Activated CD8-positive, alpha-beta memory T cell treated with anti-CD3 and anti-CD28 coated beads, Interleukin-2, amount 10 ng/mL, durations not matched to agents 7 days and 5 days (primary cell): ENCODE measurements at places on chromosomes 3 and 15. TPM values are rescaled to one million over a fixed set of nuclear protein-coding genes. Genes with fewer than 3 reads are reported as not detected.

The THAP10 gene
- total RNA-seq, result 0.47 TPM

The UTS2B gene
- not detected for total RNA-seq

The C3orf33 gene
- 1.1 TPM for total RNA-seq

The B3GNT5 gene
- total RNA-seq, result 0.26 TPM

The ARIH1 gene
- total RNA-seq, result 134 TPM

The RRP9 gene
- total RNA-seq, result 38.0 TPM

The CYP8B1 gene
- total RNA-seq, result not detected

The GATA2 gene
- not detected for total RNA-seq

The ATP13A3 gene
- total RNA-seq, result 78.3 TPM

DNA sequence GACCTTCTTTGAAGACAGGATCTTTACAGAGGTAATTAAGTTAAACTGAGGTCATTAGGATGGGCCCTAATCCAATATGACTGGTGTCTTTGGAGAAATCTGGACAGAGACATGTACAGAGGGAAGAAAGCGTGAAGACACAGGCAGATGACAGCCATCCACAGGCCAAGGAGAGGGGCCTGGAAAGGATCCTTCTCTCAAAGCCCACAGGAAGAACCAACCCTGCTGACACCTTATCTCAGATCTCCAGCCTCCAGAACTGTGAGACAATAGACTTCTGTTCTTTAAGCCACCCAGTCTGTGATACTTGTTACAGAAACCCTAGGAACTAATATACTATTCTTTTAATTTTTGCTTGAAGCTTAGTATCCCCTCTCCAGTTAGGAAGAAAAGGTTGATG is 74.2 kb downstream of the WDR76 start:
- no peaks in the 10 kb centered on the region for H3K36me3 ChIP-seq
- H3K4me1 ChIP-seq, result peaks cover 4% of the 10 kb centered on the region
- no peaks in the 10 kb centered on the region for H3K27me3 ChIP-seq
- H3K27ac ChIP-seq, result no peak overlapping the region
- DNase-seq, result no peak
- no peak overlapping the region for H3K4me3 ChIP-seq

DNA sequence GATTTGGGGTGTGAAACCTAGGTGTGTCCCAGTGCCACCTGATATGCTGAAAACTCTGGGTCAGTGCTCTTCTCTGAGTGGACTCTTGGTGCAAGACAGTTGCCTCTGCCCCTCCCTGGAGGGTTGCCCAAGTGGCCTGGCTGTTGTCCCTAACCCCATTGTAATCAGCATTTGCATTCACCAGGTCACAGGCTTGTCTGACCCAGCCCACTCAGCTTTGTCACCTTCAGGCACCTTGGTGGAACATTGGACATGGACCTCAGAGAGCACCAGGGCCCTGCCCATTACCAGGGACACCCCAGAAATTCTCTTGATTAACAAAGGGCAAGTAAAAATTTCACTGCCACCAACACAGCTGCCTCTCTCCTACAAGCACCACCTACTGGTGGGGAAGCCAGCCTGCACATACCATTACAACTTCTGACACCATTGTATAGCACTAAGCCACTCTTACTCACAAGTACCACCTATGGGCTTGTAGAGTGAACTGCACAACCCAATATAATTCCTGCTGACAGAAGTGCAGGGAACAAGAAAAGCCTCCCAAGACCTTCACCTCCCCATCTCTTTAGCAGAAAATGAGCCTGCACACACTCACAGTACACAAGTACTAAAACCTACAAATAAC is 324.6 kb downstream of the EPHA6 start:
- H3K27ac ChIP-seq, result no peak overlapping the region
- no peaks in the 10 kb centered on the region for H3K27me3 ChIP-seq
- H3K4me3 ChIP-seq, result no peak overlapping the region
- no peak for DNase-seq

GRCh38 chr3:170278627-170279026 is 56.4 kb downstream of the PRKCI start:
- no peak for DNase-seq
- H3K36me3 ChIP-seq, result peaks cover 28% of the 10 kb centered on the region
- H3K4me3 ChIP-seq, result no peak overlapping the region

GRCh38 chr15:29143293-29143692 is 126.3 kb downstream of the NSMCE3 start:
- H3K4me1 ChIP-seq, result peaks cover 10% of the 10 kb centered on the region
- no peak overlapping the region for H3K4me3 ChIP-seq
- peaks cover 50% of the 10 kb centered on the region for H3K27me3 ChIP-seq
- no peaks in the 10 kb centered on the region for H3K36me3 ChIP-seq
- no peak overlapping the region for H3K27ac ChIP-seq

- no peak for DNase-seq
- H3K4me3 ChIP-seq, result no peak overlapping the region
- H3K27me3 ChIP-seq, result no peaks in the 10 kb centered on the region
- peaks cover 64% of the 10 kb centered on the region for H3K4me1 ChIP-seq
Observed at GRCh38 chr3:31227131-31227562, 305.6 kb upstream of the STT3B start.

DNA sequence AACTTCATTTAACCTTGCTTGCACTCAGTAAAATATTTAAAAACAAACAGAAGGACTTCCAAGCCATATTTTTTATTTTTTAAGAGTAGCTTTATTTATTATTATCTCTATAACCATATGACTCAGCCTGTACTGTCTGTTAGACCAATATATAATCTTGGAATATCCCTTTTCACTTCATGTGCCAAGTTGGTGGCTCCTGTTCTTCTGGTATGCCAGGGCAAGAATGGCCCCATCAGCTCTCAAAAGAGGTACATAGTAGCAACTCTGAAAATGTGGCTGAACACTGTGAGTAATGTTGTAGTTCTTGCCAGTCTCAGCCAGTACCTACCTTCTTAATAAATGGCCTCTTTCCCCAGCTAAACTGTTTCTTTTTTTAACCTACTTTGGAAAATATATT is 257.0 kb upstream of the UBE2E1 start:
- H3K4me3 ChIP-seq, result no peak overlapping the region
- H3K27ac ChIP-seq, result no peak overlapping the region
- DNase-seq, result no peak
- H3K4me1 ChIP-seq, result no peaks in the 10 kb centered on the region

DNA sequence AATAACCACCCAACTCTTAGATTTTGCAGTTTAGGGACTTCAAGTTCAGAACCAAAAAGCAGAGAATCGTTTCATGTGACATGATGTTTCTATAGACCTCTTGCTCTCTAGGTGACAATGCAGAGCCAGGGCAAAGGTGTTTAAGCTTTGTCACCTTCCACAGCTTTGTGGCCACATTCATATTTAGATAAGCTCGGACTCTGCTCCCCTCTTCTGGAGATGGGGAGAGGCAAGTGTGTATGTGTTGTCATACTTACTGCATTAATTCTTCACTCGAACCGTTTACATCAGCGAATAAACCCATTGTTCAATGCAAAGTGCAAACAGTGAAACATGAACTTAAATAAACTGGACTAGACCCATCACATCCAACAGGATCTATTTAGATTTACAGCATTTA is 33.2 kb downstream of the ST3GAL6 start:
- no peak overlapping the region for H3K27ac ChIP-seq
- no peak overlapping the region for H3K4me3 ChIP-seq
- H3K4me1 ChIP-seq, result no peaks in the 10 kb centered on the region
- DNase-seq, result no peak

- no peak overlapping the region for H3K27ac ChIP-seq
- no peak overlapping the region for H3K4me3 ChIP-seq
- peaks cover 49% of the 10 kb centered on the region for H3K27me3 ChIP-seq
- peaks cover 11% of the 10 kb centered on the region for H3K4me1 ChIP-seq
Observed at GRCh38 chr15:74997141-74997540, 1.8 kb downstream of the SCAMP5 start.

- H3K4me1 ChIP-seq, result no peaks in the 10 kb centered on the region
- H3K4me3 ChIP-seq, result no peak overlapping the region
- peaks cover 8% of the 10 kb centered on the region for H3K27me3 ChIP-seq
Observed at GRCh38 chr3:25471081-25471768, 43.2 kb downstream of the RARB start.

GRCh38 chr3:149278911-149279310 is 54.5 kb downstream of the TM4SF18 start:
- no peaks in the 10 kb centered on the region for H3K36me3 ChIP-seq
- no peak for DNase-seq
- H3K27me3 ChIP-seq, result peaks cover 3% of the 10 kb centered on the region
- H3K4me1 ChIP-seq, result peaks cover 13% of the 10 kb centered on the region
- no peak overlapping the region for H3K27ac ChIP-seq
- no peak overlapping the region for H3K4me3 ChIP-seq

DNA sequence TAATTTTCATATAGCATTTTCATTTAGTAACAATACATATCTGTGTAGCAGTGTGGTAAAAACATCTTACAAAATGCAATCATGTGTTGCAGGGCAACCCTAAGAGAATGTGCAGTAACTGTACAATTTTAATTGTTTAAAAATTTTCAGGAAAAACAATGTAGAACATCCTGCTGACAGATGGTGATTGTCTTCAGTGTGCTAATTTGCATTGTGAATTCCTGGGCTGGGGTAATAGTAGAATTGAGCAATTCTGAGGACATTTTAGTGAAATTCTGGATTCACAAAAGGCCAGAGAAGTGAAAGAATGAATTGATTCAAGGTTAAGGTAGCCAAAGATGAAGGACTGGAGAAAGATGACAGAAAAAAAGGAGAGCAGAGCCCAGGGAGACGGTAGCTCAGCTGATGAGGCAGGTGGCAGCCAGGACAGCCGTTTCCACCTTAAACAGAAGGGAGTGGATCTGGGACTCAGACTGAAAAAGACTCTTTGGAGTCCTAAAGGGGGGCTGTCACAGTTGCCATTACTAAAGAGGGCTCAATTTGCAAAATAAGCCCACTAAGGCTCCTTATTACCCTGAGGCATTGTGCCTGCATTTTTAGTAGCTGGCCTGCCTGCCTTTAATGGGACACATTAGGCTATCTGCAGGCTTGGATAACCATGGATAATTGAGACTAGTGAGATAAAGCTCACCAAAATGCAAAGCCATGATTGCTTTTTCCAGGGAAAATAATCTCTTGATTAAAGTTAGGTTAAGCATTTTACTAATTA is 8.6 kb downstream of the MAP3K13 start:
- H3K4me1 ChIP-seq, result no peaks in the 10 kb centered on the region
- H3K27ac ChIP-seq, result no peak overlapping the region
- no peak for DNase-seq
- no peaks in the 10 kb centered on the region for H3K36me3 ChIP-seq
- H3K4me3 ChIP-seq, result no peak overlapping the region

- no peaks in the 10 kb centered on the region for H3K27me3 ChIP-seq
- H3K4me1 ChIP-seq, result peaks cover 52% of the 10 kb centered on the region
- peak overlapping the region; percentile 97 for H3K27ac ChIP-seq
Observed at GRCh38 chr15:66505430-66505811, 295 bp downstream of the ZWILCH start.
